ENCODE measurements at places on chromosomes 1 and 21.

- DNase-seq: no peak
These were observed 17.1 kb downstream of the ATP5PF start for GRCh38 chr21:25717491-25718147.

DNA sequence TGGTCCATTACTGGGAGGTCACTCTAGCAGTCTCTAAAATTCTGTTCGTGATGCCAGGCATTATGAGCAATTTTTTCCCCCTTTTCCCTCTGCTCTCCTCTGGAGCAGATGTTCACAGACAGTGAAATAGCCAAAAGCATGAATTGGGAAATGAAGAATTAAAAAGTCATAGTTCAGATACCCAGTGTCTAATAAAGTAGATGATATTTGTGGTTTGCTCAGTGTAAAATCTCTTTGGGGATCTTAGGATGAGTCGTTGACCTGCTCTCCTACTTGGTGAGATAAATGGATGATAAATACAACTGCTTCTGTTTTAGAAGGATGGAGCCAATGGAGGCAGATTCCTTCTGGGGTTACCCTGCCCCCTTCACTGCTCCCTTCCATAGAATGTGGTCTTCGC lies 56.3 kb downstream of the KIAA0040 start:
- no peak for DNase-seq

DNA sequence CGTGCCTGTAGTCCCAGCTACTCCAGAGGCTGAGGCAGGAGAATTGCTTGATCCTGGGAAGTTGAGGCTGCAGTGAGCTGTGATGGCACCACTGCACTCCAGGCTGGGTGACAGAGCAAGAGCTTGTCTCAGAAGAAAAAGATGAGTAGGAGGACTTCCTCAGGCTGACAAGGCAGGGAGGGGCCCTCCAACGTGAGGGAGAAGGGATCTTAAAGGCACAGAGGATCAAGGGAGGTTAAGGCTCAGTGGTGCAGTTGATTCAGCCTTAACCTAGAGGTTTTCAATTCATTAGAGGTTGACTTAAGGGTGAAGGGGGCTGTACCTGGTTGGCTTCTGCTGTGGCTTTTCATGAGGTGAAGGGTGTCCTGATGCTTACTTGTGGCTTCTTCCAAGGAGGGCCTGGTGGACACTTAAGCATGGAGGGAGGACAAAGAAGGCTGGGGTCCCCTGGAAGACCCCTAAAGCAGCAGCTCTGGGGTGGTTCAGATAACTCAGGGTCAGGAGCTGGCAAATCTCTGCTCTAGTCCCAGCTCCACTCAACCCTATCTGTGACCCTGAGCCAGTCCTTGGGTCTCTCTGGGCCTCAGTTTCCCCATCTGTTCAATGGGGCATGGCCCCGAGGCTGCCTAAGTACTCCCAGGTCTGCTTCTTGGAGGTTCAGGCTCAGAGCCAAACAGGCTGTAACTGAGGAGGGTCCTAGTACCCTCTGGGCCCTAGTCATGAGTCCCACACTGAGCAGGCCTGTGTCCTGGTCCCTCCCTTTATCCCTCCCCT lies 6.3 kb downstream of the EXTL1 start:
- no peak for DNase-seq

- no peak for DNase-seq
These were observed 36.7 kb downstream of the NPHP4 start for GRCh38 chr1:5955479-5955977.

GRCh38 chr1:240310226-240310925 lies 218.7 kb downstream of the FMN2 start:
- peak; percentile 51 for DNase-seq

Measured in HS-5 (cell line).